ENCODE measurements at places on chromosomes 1 and 21.

DNA sequence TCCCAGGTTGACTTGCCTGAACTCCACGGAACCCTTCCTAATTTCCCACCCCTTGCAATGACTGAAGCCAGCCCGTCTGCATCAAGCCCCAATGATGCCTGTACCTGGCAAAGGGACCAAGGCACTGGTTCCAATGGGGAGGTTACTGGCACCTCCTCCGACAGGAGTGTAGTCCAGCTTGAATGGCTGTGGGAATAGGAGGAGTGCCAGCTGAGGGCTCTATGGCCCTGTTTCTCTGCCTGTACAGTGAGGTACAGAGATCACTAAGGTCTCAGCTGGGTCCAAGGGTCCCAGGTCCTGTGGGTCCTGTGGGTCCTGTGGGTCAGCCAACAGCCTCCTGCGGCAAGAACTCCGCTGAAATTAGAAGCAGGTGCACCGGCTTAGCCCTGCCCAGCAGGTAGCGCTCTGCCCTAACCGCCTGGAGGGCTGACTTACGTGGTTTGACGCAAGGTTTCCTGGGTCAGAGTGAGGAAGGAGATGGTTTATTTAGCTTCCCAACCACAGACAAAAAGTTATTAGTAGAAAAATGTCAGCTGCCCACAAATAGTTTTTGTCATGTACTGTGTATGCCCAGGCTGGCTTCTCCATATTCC lies 9.9 kb upstream of the SPRR4 start:
- DNase-seq: no peak

DNA sequence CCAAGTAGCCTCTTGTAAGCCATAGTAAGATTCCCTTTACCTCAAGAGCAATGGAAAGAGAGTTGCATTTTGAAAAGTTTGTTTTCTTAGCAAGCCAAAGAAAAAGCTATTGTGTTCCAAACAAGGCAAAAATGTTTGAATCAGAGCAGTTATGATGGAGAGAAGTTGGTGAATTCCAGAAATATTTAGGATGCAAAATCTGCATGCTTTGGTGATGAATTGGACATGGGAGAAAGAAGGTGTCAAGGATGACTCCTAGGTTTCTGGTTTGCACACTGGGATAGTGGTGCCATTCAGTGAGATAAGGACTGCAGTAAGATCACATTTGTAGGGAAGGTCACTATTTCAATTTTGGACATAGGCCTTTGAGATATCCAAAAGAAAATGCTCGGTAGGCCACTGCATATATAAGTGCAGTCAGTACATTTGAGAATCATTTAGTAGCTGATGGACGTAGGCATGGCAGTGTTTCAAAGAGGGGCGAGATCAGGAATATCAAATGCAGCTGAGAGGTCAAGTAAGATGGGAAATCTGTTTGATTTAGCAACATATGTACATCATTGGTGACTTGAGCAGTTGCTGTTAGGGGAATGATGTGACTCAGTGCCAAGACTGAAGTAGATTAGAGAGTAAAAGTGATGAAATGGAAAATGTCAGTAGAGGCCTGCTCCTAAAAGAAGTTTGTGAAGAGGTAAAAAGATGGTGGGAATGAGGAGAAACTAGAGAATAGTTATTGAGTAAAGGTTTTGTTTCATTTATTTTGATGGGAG lies 33.9 kb upstream of the GPR25 start:
- no peak for DNase-seq

DNA sequence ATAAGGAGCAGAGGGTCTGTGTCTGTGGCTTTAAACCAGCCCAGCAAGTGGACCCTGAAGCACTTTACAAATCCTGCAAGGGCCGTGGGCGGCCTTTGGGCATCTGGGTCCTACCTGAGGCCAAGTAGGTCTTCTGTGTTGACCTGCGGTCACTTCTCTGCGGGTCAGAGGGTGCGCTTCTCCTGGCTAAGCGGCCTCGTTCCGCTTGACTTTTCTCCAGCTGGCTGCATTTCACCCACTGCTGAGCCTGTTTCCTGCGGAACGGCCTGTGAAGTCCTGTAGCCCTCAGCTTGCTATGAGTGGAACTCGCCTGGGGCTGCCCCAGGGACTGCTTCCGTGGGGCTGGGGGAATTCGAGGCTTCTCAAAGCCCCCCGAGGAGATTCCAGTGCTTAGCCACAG lies 43.3 kb downstream of the SLC37A1 start:
- no peak for DNase-seq

- peak; percentile 90 for DNase-seq
These were observed 524 bp downstream of the TP53BP2 start for GRCh38 chr1:223845037-223845809.

DNA sequence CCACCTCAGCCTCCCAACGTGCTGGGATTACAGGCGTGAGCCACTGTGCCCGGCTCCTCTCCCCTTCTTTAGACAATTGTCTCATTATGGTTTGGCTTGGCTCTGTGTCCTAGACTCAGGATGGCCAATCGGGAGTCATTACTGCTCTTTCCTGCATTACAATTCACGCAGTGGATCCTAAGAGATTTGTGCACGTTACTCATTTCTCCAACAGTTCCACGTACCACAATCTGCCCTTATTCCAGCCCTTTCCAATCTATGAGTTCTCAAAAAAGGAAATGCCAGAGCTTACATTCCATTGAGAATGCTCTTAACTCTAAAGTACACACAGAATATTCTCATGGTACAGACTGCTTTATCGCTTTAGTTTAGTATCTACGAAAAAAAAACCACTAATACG lies 357.0 kb downstream of the GPATCH2 start:
- DNase-seq: no peak

DNA sequence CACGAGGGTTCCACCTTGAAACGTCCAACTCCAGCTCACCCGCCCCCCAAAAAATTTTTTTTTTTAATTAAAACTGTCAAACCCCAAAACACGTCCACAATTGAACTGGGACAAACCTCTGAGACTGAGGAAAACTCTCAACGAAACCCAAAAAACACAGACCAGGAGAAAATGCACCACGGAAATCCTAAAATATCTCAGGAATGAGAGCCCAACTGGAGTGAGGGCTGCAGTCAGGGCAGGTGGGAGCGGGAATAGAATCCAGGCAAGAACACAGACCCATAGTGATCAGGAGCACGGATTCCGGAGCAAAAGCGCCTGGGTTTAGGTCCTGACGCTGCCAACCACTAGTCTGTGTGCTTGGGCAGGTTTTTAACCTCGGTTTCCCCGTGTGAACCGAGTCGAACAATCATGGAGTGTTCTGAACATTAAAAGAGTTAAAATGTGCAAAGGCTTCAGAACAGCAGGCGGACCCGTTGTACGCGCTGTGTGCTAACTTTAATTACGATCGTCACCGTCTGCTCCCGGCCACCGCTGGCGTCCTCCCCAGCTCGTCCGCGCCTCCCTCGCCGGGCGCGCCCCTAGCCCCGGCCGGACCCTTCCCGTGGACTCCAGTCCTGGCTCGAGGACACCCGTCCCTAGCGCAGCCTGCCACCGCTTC lies 624 bp downstream of the ARHGAP29 start:
- DNase-seq: peak; percentile 72

DNA sequence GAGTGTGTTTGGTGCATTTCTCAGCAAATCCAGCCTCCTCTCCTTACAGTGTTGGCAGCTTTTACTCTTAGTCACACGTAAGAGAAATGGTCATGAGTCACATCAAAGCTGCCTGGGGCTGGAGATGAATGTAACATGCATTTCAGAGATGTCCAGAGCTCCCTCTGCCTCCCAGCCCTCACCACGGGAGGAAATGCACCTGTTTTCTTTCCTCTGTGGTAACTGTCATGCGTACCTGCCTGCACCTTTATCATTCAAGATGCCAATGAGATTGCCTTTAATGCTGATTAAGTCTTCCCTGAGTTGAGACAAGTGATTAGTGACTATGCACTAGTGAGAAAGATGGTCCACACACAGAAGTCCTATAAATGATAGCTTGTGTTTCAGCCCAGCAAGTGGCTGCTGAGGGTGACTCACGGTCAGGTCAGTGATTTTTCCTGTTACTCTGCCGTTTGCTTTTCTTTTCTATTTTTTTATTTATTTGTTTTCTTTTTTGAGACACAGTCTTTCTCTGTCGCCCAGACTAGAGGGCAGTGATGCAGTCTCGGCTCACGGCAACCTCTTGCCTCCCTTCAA lies 277.3 kb upstream of the FMN2 start:
- DNase-seq: no peak
